Panc1 (cell line): ENCODE measurements at places on chromosomes 2 and 18. TPM values are rescaled to one million over a fixed set of nuclear protein-coding genes. Genes with fewer than 3 reads are reported as not detected.

SKA1 gene
- 22.1 TPM for total RNA-seq

PKDCC gene
- total RNA-seq: 14.8 TPM

EIF4E2 gene
- 84.0 TPM for total RNA-seq

C2orf81 gene
- 3.9 TPM for total RNA-seq

SLC8A1 gene
- 0.59 TPM for total RNA-seq

ACAA2 gene
- total RNA-seq: 50.8 TPM

PLGLB2 gene
- total RNA-seq: not detected

NYAP2 gene
- not detected for total RNA-seq

GCG gene
- total RNA-seq: 0.31 TPM

- H3K27ac ChIP-seq: no peak overlapping the region
- H3K4me1 ChIP-seq: no peaks in the 10 kb centered on the region
- no peak for DNase-seq
- no peaks in the 10 kb centered on the region for H3K27me3 ChIP-seq
Observed at GRCh38 chr2:52113338-52113737, 1081.4 kb upstream of the NRXN1 start.

- DNase-seq: no peak
- H3K4me3 ChIP-seq: no peak overlapping the region
- H3K4me1 ChIP-seq: no peaks in the 10 kb centered on the region
- H3K27ac ChIP-seq: no peak overlapping the region
- peaks cover 45% of the 10 kb centered on the region for H3K36me3 ChIP-seq
Observed at GRCh38 chr2:135636982-135637381, 104.7 kb upstream of the UBXN4 start.

GRCh38 chr2:207176247-207176646 is 10.5 kb upstream of the KLF7 start:
- H3K4me1 ChIP-seq: no peaks in the 10 kb centered on the region
- no peaks in the 10 kb centered on the region for H3K27me3 ChIP-seq
- no peak overlapping the region for H3K27ac ChIP-seq
- H3K36me3 ChIP-seq: no peaks in the 10 kb centered on the region

- no peak for DNase-seq
- H3K4me3 ChIP-seq: no peak overlapping the region
- H3K27me3 ChIP-seq: no peaks in the 10 kb centered on the region
- no peak overlapping the region for H3K27ac ChIP-seq
Observed at GRCh38 chr2:96955762-96956161, 30.6 kb downstream of the FAM178B start.

- no peaks in the 10 kb centered on the region for H3K27me3 ChIP-seq
- H3K4me3 ChIP-seq: no peak overlapping the region
- no peak overlapping the region for H3K27ac ChIP-seq
- H3K4me1 ChIP-seq: no peaks in the 10 kb centered on the region
Observed at GRCh38 chr2:122525336-122525735, 769.9 kb downstream of the TSN start.

GRCh38 chr2:64151476-64151875 is 7.3 kb upstream of the PELI1 start:
- H3K4me3 ChIP-seq: no peak overlapping the region
- H3K27me3 ChIP-seq: peaks cover 7% of the 10 kb centered on the region
- no peak overlapping the region for H3K27ac ChIP-seq
- no peaks in the 10 kb centered on the region for H3K4me1 ChIP-seq
- H3K36me3 ChIP-seq: no peaks in the 10 kb centered on the region

GRCh38 chr2:205245652-205246051 is 436.6 kb upstream of the NRP2 start:
- no peaks in the 10 kb centered on the region for H3K27me3 ChIP-seq
- no peak overlapping the region for H3K27ac ChIP-seq
- no peaks in the 10 kb centered on the region for H3K4me1 ChIP-seq
- H3K4me3 ChIP-seq: no peak overlapping the region
- H3K36me3 ChIP-seq: no peaks in the 10 kb centered on the region

DNA sequence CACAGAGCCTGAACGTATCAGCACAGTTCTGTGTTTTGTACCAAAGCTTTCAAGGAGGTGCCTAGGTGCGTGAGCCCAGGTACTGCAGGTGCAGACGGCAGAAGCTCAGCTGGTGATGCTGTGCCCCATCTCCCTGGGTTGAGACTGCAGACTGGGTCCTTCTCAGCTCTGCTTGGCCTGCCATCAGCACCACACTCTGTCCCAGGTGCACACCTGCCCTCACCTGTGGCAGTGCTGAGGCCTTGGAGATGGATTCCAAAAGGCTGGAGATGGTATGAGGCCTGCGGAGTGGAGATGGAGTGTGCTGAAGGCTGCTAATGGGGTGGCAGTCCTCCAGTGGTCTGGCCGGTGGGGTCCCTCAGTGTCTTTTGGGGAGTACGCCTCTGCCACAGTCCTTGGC is 9.3 kb downstream of the LDLRAD4 start:
- H3K4me1 ChIP-seq: no peaks in the 10 kb centered on the region
- H3K27me3 ChIP-seq: no peaks in the 10 kb centered on the region
- no peak overlapping the region for H3K4me3 ChIP-seq
- no peaks in the 10 kb centered on the region for H3K36me3 ChIP-seq
- H3K27ac ChIP-seq: no peak overlapping the region
- DNase-seq: no peak

DNA sequence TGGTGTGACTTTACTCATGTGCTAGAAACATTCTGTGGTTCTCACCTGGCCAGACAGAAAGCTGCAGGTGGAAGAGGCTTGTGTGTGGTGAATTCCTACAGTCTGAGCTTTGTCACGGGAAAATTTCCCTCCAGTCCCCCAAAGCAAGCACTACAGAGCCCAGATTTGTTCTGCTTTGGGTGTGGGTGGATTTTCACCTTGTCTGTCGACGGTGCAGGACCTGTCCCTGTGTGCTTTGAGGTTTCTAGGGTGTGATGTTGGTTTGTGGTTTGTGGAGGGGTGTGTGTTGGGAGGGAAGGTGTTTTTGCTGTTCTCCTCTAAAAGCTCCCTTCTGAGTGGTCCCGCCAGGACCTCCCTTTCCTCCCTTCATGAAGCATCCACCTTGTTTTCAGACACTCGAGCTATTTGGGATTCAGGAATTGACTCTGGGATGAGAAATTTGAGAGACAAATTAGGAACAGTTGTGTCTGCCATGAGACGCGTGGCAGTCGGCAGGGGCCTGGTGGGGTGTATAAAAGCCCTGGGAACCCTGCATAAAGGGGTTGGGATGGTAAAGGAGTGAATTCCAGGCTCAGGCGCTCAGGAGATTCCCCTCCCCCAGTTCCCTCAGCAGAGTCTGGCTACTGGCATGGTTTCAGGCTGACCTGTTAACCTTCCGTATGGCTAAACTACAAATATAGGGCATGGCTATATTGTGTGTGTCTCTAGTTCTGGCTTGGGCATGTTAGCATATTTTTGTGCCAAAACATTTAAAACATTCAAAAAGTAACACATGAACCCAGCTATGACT is 65.5 kb downstream of the DGKD start:
- H3K4me3 ChIP-seq: peak overlapping the region; percentile 68
- no peaks in the 10 kb centered on the region for H3K27me3 ChIP-seq
- H3K36me3 ChIP-seq: no peaks in the 10 kb centered on the region
- H3K4me1 ChIP-seq: peaks cover 94% of the 10 kb centered on the region

DNA sequence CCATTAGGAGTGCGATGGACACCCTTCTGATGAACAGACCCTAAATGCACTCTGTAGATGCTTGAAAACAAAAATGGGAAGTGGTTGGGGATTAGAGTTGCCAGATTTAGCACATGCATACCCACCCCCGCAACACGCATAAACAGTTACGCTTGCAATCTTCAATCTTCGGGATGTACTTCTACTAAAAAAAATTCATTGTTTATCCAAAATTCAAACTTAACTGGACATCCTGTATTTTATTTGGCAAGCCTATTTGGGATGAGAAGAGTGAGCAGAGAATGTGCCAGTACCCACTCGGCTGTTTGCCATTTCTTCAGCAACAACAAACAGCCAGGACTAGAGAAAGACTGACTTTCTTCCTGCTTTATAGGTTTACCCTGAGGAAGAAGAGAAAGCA is 18.4 kb downstream of the KIAA2012 start:
- no peak overlapping the region for H3K4me3 ChIP-seq
- DNase-seq: no peak
- H3K27me3 ChIP-seq: peaks cover 2% of the 10 kb centered on the region; the same call in 1 of the 2 replicates

- no peaks in the 10 kb centered on the region for H3K36me3 ChIP-seq
- H3K27me3 ChIP-seq: no peaks in the 10 kb centered on the region
- H3K27ac ChIP-seq: no peak overlapping the region
- H3K4me3 ChIP-seq: no peak overlapping the region
Observed at GRCh38 chr2:51778806-51779205, 746.9 kb upstream of the NRXN1 start.
